ENCODE measurements at places on chromosomes 16 and 17.

GRCh38 chr16:27398894-27399853, 2.8 kb upstream of the IL21R start:
- no peak for DNase-seq

- no peak for DNase-seq
Observed at GRCh38 chr16:71754652-71755051, 30.2 kb upstream of the PHLPP2 start.

- no peak for DNase-seq
Observed at GRCh38 chr17:46057366-46057765, 58.3 kb downstream of the STH start.

GRCh38 chr16:58018803-58019202, 6.8 kb upstream of the MMP15 start:
- no peak for DNase-seq

Data from esophagus squamous epithelium (tissue), 5 donors.